ENCODE measurements at places on chromosomes 7 and 10.

GRCh38 chr10:133040198-133040597 lies 47.5 kb upstream of the ADGRA1 start:
- DNase-seq: no peak

GRCh38 chr10:103980288-103980906 lies 13.5 kb downstream of the SLK start:
- DNase-seq: no peak

DNA sequence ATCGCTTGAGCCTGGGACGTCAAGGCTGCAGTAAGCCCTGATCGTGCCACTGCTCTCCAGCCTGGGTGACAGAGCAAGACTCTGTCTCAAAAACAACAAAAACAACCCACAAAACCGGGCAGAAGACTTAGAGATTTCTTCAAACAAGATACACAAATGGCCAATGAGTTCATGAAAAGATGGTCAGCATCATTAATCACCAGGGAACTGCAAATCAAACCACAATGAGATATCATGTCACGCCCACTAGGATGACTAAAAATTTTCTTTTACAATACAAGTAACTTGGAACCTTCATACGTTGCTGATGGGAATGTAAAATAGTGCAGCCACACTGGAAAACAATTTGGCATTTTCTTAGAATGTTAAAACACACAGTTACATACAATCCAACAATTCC lies 77.3 kb upstream of the GRID1 start:
- DNase-seq: no peak

DNA sequence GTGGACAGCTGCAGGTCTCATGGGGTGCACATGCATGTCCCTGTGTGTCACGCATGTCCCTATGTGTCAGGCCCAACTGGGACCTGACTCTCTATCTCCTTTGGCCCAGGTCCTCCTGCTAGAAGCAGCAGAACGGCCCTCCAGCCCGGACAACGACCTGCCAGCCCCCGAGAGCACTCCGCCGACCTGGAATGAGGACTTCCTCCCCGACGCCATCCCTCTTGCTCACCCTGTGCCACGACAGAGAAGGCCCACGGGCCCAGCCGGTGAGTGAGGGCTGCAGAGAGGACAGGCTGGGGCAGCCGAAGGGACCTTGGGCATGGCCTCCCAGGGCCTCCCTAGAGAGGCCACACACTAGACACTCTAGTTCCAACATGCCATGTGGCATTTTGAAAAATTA lies 89.3 kb downstream of the MYL10 start:
- no peak for DNase-seq

- no peak for DNase-seq
Observed at GRCh38 chr7:69166979-69167516, 431.2 kb upstream of the AUTS2 start.

DNA sequence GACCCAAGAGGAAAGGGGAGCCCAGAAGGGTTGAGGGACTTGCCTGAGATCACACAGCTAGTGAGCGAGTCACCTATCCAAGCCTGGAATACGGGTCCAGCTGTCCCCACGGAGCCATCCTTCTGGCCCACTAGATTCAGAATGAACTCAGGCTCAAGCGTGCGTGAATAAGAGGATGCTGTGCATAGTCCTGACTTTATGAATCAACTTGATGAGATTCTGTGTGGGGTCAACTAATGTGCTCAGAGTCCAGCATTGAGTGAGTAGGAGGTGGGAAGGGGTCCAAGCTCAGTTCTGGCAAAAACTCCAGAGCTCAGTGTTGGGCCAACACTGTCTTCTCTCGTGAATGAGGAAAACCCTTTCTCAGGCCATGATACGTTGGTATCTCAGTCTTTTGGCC lies 41.4 kb downstream of the CAMK1D start:
- DNase-seq: no peak

DNA sequence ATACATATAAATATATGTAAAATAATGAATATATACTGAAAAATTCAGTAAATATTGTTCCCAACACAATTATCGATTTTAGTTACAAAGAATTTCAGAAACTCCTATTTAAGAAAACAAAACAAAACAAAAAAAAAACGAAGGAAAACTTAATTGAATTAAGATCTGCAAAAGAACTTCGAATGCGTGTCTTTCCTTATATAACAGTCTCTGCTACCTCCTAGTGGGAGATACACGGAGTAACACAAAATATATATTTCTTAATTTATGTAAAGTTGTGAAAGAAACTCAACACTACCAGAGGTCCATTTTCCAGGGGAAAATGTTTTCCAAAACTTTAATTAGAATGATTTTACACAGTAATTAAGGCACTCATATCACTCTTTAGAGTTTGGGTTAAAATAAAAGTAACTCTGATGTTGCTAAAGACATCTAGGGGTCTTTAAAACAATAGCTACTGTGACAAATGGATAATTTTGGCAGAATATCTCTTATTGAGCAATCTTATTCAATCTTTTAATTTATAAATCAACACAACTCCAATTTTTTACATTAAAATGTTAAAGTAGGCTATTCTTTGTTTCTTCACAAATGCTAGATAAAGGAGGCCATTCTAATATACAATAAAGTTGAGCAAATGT lies 41.6 kb downstream of the NEBL start:
- peak; percentile 17 for DNase-seq

DNA sequence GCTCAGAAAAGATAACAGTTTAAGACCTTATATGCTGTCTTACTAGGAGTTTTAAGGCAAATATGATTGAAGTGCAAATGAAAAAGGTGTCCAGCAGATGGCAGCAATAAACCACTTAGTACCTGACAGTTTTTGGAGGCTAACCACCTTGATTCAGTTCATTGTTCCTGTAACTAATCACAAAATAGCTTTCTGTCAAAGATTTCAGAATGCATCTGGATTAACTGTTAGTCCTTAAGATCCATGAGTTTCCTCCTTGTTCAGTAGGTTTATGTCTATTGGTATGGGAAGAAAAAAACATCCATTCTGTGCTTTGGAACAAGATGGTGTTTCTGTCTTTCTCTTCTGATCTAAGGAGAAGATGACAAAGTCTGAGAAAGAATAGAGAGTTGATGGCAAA lies 46.6 kb downstream of the CCSER2 start:
- DNase-seq: peak; percentile 69

GRCh38 chr7:84271543-84271942 lies 77.0 kb upstream of the SEMA3A start:
- DNase-seq: no peak

DNA sequence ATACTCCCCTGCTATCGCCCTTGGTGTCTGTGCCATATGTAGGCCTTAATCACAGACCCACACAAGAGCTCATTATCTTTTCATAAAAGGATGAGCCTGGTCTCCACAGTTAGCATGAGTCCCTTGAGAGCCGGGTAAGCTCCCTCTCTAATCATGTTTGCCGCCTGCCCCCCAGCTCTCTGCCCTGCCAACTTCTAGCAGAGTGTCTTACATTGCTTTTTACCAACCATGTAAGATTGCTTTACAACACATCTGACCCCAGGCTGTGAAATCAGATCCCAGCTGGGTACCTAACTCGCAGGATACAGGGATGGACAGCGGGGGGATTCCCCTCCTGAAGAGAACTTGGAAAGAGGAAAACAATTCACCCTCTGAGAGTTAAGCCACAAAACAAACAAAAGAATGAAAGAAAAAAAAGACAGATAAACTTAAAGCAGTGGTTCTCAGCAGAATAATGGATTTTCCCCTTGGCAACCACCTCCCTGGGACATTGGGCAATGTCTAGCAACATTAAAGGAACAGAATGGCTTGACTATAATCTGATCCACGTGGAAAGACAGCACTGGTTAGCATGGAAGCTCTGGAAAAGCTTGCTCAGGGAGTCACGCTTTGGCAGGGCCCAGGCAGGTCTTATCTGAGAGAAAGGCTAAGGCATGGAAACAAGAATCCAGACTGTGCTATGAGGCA lies 39.4 kb upstream of the ATOH7 start:
- no peak for DNase-seq

DNA sequence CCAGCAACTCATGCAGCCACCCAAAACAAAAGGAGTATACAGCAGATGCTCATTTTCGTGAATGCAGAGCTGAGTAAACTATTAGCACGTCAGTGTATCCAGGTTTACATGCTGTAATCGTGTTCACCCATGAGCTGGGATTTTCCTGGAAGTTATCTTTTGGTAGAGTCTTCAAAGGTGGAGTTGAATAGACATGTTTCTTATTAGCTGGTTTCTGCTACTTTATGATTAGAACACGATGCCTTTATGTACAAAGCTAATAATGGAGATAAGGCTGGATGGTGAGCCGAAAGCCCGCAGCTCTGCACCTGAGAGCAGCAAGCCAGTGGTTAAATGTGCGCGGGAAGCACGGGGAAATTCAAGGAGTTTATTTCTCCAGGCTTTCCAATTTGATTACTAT lies 123.8 kb downstream of the ADARB2 start:
- no peak for DNase-seq

DNA sequence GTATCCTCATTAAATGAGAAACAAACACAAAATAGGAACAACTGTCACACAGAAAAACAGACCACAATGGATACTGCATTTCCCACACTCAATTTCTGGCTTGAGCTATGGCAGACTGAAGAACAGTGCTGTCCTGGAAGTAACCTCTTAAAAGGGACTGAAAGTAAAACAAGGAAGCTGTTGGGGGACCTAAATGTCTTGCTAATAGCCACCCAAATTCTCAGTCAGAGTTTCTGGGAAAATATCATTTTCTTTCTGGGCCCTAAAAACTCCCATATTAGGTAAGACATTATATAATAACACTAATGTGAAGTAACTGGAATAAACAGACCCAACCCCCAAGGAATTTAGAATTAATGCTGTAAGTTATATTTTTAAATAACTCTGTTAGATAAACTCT lies 80.9 kb upstream of the TFEC start:
- DNase-seq: no peak

GRCh38 chr7:37392673-37393017 lies 56.0 kb downstream of the ELMO1 start:
- DNase-seq: no peak

- no peak for DNase-seq
Observed at GRCh38 chr7:25117226-25118047, 7.6 kb downstream of the CYCS start.

DNA sequence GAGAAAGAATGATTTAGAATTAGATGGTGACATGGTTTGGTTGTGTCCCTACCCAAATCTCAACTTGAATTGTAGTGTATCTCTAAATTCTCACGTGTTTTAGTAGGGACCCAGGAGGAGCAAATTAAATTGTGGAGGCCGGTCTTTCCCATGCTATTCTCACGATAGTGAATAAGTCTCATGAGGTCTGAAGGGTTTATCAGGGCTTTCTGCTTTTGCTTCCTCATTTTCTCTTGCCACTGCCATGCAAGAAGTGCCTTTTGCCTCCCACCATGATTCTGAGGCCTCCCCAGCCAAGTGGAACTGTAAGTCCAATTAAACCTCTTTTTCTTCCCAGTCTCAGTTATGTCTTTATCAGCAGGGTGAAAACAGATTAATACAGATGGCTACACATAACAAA lies 167.4 kb upstream of the SVIL start:
- no peak for DNase-seq

Measured in Jurkat, Clone E6-1 (cell line).